NCI-H510A (cell line): ENCODE measurements at places on chromosomes 1 and 21.

DNA sequence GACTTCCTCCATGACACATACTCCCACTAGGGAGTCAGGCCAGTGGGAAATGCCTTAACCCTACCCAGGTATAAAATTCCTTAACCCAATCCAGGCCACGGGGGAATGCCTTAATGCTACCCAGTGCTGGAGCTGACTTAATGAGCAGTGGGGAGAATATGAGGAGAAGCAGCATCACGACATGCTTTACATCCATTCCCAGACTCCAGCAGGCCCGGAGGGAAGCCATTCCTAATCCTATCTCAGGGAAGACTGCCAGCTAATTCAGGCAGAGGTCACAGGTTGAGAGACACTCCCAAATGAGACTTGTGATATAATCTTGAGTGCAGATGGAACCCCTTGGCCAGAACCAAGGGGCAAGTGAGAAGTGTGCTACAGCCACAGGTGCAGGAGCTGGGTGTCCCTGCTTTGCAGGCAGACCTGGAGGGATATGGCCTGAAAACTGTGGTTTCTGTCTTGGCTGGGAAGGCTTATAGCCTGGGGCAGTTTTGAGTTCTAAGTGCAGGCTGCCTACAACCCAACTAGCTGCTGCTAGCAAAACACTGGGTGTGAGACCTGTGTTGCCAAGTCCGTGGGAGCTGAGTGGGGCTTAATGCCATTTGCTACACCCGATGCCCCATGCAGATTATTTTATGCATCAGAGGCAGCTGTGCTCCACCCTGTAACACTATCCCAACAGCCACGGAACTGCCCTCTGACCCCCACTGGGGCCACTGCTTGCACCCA lies 45.1 kb upstream of the GUCA2A start:
- DNase-seq: no peak

GRCh38 chr1:169081503-169082123 lies 24.9 kb upstream of the ATP1B1 start:
- no peak for DNase-seq

- DNase-seq: no peak
Measured at GRCh38 chr1:226717256-226717909, 21.7 kb downstream of the ITPKB start.

GRCh38 chr21:26280775-26281174 lies 110.2 kb upstream of the APP start:
- no peak for DNase-seq
